ENCODE measurements at places on chromosomes 5 and 9.

GRCh38 chr9:115121181-115121580 lies 3.2 kb upstream of the TNC start:
- peaks cover 61% of the 10 kb centered on the region for H3K27me3 ChIP-seq
- H3K36me3 ChIP-seq, result no peaks in the 10 kb centered on the region
- no peaks in the 10 kb centered on the region for H3K4me1 ChIP-seq
- no peak for ATAC-seq
- no peak overlapping the region for H3K4me3 ChIP-seq

DNA sequence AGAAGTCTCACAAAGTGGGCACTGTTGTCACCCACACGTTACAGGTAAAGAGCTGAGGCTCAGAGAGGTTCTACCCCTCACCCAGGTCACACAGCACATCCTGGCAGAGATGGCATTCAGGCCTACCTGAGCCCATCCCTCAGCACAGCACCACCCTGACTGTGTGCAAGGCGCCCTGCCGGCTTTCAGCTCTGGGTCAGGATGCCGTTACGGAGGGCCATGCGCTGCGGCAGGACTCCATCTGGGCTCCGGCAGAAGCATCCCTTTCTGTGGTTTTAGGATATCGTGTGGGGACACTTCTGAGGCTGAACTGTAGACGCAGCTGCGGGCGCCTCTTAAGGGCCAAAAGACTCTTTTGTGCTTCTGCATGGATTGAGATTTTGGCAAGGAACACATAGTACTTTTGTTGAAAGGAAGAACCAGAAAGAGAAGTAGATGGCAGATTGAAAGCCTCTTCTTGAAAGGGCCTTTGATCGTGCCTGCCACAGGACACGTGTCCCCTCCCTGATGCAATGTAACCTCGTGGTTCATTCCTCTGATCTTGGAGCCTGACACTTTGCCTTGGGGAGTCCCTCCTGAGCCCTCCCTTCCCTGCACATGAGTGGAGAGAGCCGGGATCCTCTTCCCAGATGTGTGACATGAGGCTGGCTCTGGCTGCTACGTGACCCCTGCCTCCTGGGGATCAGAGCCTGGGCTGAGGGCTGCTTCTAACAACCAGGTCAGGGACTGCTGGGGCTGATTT lies 31.3 kb downstream of the USP20 start:
- H3K36me3 ChIP-seq, result peaks cover 52% of the 10 kb centered on the region
- ATAC-seq, result no peak
- H3K4me1 ChIP-seq, result peaks cover 37% of the 10 kb centered on the region
- H3K27me3 ChIP-seq, result no peaks in the 10 kb centered on the region
- peak overlapping the region; percentile 91 for H3K27ac ChIP-seq

- no peak for ATAC-seq
- H3K27me3 ChIP-seq, result no peaks in the 10 kb centered on the region
- H3K4me3 ChIP-seq, result no peak overlapping the region
- H3K36me3 ChIP-seq, result peaks cover 100% of the 10 kb centered on the region
- H3K4me1 ChIP-seq, result no peaks in the 10 kb centered on the region
Observed at GRCh38 chr9:19087106-19088000, 15.4 kb downstream of the HAUS6 start.

DNA sequence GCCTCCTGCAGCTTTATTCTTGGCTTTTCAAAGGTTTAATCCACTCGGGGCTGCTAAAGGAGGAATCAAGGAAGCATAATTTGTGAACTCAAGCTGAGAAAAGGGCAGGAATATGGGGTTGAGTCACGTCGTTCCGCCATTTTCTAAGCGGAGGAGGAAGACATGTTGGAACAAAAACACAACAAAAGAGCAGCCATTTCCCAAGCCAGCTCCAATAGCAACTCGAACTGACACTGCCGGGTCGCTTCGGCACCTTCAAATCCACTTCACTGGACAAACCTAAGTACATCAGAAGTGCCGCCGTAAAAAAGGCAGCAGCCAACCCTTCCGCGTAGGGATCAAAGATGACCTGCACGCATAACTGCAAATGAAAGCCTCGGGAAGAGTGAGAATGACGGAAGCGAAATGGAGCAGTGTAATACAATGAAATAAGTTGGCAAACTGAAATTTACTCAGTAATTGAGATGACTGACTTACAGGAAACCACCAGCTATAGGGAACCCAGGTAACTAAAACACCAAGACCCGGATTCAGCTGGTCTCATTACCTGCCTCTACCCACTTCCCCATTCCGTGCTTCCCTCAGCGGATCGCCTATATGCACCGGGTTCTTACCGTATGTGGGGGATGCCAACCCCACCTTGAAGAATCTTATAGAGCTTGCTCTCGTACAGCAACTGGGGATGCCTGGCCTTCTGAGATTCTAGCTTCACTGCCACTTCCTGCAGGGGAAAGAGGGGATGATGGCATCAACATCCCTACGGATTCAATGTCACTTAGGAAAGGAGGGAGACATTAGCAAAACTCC lies 1.6 kb downstream of the CSNK1A1 start:
- H3K27ac ChIP-seq, result peak overlapping the region; percentile 100
- H3K27me3 ChIP-seq, result no peaks in the 10 kb centered on the region
- ATAC-seq, result peak; percentile 26
- H3K4me3 ChIP-seq, result peak overlapping the region; percentile 100
- peaks cover 69% of the 10 kb centered on the region for H3K36me3 ChIP-seq

DNA sequence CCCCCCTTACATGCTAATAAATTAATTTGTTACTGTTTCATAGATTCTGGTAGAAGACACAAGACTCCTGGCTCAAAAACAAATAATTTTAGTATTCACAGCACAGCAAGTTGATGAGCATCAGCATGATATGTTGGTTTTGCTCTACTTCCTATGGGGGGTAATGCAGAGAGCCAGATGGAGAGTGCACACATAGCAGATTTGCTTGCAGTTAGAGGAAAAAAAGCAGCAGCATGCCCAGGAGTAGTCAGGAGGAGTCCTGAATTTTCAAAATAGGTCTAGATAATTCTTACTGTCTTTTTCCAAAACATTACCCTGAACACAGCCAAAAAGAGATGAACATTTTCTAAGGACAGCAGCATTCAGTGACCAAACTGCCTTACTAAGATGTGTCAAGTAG lies 261.3 kb downstream of the COX7C start:
- ATAC-seq, result no peak
- no peak overlapping the region for H3K27ac ChIP-seq
- H3K4me1 ChIP-seq, result no peaks in the 10 kb centered on the region

DNA sequence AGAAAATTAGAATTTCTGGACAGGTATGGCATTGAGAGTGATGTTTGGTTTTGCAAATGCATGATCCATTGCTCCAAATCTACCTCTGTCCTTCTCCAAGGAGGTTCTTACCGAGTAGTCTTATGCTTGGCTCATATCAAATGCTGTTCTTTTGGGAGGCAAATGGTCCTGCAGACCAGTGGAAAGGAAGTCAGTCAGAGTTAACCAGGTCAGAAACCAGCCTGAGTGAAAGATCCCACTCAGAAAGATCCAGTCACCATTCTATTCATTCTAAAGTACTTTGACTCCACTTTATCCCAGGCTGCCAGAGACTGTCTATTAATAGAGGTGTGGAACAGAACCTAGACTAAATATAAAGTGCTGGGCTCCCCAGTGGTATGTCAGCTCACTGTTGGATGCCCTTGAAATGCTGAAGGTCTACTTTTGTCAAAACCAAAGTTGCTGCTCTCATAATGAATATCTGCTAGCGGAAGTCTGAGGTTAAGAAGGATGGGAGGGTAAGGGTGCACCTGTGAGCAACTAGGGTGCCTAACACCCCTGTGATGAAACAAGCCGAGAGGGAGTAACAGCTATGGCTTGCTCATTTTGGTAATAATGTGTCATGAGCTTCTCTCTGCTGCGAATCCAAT lies 302.2 kb downstream of the ZNF608 start:
- ATAC-seq, result peak; percentile 40
- H3K27ac ChIP-seq, result no peak overlapping the region
- H3K4me3 ChIP-seq, result no peak overlapping the region
- no peaks in the 10 kb centered on the region for H3K36me3 ChIP-seq
- H3K4me1 ChIP-seq, result no peaks in the 10 kb centered on the region

DNA sequence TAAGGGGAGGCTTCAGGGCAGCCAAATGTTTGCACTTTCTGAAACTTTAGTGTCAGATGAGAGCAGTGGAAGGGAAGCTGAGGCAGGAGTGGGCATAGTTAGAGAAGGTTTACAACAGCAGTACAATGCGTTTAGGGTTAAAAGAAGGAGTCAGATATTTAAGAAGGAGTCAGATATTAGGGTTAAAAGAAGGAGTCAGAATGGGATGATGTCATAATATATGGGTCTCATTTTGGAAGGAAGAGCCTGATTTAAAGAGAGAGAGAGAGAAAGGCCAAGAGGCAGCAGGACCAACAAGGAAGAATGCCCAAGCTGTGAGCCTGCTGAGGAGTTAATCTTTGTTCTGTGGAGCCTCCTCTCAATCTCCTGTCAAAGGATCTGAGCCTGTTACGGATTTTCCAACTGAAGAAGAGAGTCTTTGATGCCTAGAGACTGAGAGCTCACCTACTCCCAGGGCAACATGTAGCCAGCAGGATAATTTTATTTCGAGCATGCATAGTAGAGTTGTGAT lies 9.5 kb downstream of the ISL1 start:
- no peak overlapping the region for H3K4me3 ChIP-seq
- no peaks in the 10 kb centered on the region for H3K4me1 ChIP-seq
- H3K27me3 ChIP-seq, result peaks cover 57% of the 10 kb centered on the region
- no peaks in the 10 kb centered on the region for H3K36me3 ChIP-seq
- H3K27ac ChIP-seq, result no peak overlapping the region
- ATAC-seq, result no peak

DNA sequence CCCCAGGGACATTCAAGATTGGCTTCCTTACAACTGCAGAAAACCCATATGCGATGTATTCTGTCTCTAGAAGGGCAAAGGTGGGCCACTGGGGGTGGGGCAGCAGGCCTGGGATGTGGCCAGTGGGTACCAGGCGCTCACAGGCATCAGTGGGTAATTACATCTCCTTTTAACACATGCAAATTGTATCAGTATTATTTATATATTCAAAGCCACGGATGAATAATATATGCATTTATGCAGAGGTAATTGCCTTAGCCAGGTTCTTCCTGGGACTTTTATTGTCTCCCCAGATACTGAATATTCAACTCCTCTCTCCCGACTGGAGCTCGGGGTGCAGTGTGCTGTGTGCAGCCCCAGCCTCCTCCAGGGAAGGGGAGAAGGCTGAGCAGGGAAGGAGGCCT lies 109.4 kb upstream of the MVB12B start:
- no peak overlapping the region for H3K4me3 ChIP-seq
- H3K27ac ChIP-seq, result no peak overlapping the region
- no peaks in the 10 kb centered on the region for H3K36me3 ChIP-seq
- peaks cover 60% of the 10 kb centered on the region for H3K27me3 ChIP-seq
- H3K4me1 ChIP-seq, result no peaks in the 10 kb centered on the region
- no peak for ATAC-seq

DNA sequence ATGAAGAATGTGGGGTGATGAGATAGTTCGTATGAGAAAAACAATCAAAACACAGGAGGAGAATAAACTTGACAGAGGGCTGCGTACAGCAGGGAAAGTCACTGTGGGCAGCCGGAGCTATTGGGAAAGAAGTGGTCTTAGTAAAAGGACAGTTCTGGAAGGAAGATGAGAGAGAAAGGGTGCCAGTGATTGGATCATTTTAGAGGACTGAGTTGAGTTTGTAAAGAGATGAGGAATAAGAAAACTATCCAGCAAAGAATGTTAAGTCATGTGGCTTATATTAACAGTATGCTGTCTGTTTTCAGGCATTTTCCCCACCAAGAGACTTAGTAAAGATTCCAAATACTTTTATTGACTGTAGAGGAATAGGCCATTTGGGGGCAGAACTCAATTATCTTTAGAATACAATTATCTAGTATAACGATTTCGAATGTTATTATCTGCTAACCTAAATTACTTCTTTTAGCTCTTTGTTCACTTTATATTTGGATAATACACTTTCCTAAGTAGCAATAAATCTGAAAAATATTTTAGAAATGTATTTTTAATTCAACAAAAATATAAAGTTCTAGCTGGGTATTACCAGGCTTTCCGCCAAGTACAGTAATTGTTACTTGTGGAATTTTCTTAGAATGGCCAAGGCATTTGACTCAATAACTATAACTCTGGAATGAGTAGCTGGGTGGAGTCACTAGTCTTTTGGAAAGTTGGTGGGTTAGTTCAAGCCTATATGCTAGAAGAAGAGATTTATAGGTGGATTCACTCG lies 15.5 kb upstream of the LOX start:
- no peak overlapping the region for H3K4me3 ChIP-seq
- ATAC-seq, result no peak
- H3K36me3 ChIP-seq, result no peaks in the 10 kb centered on the region

- no peaks in the 10 kb centered on the region for H3K4me1 ChIP-seq
- no peak overlapping the region for H3K4me3 ChIP-seq
- peaks cover 87% of the 10 kb centered on the region for H3K36me3 ChIP-seq
- H3K27me3 ChIP-seq, result no peaks in the 10 kb centered on the region
Observed at GRCh38 chr5:153998010-153998409, 40.7 kb downstream of the FAM114A2 start.

DNA sequence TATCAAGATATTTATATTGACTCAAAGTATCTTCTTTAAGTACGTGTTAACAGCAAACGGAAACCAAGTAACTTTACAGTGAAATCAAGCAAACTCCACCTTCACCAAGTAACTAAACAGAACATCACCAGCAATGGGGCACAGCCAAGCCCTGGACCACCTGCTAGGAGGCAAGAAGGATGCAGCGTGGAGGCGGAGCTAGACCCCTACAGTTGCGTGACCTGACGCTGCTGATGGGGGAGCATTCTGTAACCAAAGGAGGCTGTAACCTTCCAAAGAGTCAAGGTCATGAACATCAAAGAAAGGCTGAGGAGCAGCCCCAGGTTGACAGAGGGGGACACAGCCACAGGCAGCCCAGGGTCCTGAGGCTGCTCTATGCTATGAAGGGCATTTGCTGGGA lies 6.1 kb downstream of the VAV2 start:
- no peaks in the 10 kb centered on the region for H3K4me1 ChIP-seq
- H3K27ac ChIP-seq, result no peak overlapping the region
- H3K4me3 ChIP-seq, result no peak overlapping the region
- H3K36me3 ChIP-seq, result no peaks in the 10 kb centered on the region
- H3K27me3 ChIP-seq, result no peaks in the 10 kb centered on the region
- no peak for ATAC-seq

All from activated T-helper 17 cell treated with anti-CD3 and anti-CD28 coated beads, Interleukin-2, amount 50 U/mL, for 72 hours (primary cell).